ENCODE measurements at places on chromosomes 5 and 9. TPM values are rescaled to one million over a fixed set of nuclear protein-coding genes. Genes with fewer than 3 reads are reported as not detected.

KLF4 gene
- total RNA-seq, result 35.4 TPM

PPP3R2 gene
- total RNA-seq, result not detected

PCDHGA2 gene
- total RNA-seq, result 4.9 TPM

SEMA6A gene
- total RNA-seq, result 25.0 TPM

CYLC2 gene
- total RNA-seq, result not detected

NMUR2 gene
- not detected for total RNA-seq

TEK gene
- 5.8 TPM for total RNA-seq

PCDHGB2 gene
- 4.3 TPM for total RNA-seq

GABRG2 gene
- total RNA-seq, result 1.4 TPM

C9 gene
- not detected for total RNA-seq

DNA sequence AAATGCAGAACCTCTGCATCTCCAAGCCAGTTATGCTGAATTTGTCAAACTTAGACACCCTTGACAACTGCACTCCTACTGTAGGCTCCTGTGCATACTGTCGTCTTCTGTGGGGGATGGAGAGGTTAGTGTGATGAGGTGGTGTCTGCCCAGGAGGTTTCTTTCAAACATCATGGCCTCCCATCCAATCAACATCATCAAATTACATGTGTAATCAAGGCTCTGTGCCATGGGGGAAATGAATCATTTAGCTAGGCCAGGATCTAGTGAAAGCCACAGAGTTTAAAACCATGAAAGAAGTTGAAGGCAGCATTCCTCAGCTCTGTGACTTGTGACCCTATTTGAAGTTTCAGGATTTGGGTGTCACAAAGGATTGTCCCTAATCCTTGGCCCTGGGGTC lies 240.6 kb downstream of the MARCHF11 start:
- DNase-seq, result no peak

DNA sequence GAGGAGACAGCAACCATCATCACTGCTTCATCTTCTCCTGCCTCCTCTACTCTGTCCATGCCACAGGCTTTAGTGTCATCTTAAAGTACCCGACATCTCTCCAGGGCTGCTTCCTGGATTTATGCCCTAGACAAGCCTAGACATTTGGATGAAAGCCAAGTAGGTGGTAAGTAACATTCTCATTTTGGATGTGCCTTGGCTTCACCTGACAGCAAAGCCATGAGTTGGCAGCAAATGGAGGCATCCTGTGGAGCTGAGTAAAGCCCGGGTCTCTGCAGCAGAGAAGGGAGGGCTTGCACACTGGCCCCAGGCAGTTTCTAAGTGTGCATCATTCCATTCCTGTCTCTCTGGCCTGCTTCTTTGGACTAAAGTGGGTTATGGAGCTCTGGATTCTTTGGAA lies 299.1 kb downstream of the DMAC1 start:
- DNase-seq, result no peak

- no peak for DNase-seq
Measured at GRCh38 chr9:126169736-126170135, 156.9 kb upstream of the MVB12B start.

- DNase-seq, result no peak
Measured at GRCh38 chr5:177509381-177509951, at the start of gene DOK3. TSS of gene DOK3 (minus strand) at chr5:177509826. CDS start at chr5:177509540, 286 bp downstream.

- DNase-seq, result no peak
Measured at GRCh38 chr5:10351919-10352318, 1.6 kb upstream of the MARCHF6 start.

DNA sequence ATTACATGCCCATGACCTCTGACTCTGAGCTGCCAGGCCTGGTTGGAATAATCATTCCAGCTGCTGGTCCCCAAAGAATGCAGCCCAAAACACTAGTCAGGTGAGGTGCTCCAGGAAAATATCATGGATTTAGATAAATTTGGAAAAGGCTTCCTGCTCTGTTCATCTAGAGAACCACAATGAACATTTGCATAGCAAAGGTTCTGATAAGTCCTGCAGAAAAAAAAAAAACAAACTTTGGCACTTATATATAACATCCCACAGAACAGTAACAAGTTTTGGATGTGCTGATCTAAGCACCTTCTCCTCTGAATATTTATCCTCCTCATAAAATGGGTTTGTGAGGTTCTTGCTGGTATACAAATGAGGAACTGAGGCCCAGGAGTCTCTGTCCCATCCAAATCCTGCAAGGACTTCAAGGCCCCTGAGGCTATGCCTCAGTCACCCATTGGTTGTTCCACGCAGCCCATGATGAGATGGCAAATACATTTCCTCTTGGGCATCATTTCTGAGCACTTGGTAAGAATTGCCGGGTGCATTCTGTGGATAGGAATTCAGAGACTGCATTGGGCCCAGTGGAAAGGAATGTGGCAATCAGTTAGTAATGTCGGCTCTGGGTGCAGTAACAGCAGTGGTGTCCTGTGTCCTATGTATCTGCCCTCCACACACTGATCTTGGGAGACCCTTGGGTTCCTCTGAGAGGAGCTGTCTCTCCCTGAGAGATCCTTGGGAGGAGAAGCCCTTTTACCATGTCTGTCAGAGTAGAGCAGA lies 73.4 kb upstream of the ASS1 start:
- DNase-seq, result no peak

DNA sequence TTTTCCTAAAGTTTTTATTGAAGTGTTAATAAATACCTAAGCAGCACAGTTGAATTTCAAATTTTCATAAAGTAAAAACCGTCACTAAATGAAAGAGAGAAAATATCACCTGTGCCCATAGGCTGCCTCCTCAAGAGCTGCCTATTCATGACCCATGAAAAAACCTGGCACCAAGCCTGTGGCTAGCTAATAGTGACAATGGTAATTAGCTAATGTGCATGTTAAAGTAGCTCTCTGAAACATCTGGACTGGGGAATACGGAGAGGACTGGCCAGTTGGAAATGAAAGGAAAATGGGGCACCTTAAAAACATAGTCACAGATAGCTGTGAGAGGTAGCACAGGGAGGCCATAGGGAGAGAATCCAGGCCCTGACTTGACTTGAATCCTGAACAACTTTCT lies 5.4 kb upstream of the GNE start:
- DNase-seq, result no peak

- no peak for DNase-seq
Measured at GRCh38 chr9:130556396-130557076, 22.8 kb upstream of the FUBP3 start.

DNA sequence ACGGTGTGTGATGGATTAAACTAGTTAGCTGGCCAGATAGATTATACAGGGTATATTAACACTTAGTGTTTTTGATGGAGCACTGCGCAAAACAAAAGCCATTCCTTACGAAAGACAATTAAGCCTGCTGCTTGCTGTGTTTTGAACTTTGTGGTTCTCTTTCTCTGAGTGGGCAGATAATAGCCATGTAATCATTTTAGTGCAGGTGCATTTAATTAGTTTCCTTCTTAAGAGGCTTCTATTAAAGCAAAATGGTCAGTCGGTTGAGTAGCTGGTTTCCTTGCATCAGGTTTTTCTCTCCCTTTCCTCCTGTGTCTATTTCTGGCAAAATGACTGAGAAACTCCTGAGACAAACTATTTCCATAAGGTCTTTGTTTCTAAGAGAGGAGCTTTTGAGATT lies 512.5 kb downstream of the DMAC1 start:
- DNase-seq, result no peak

DNA sequence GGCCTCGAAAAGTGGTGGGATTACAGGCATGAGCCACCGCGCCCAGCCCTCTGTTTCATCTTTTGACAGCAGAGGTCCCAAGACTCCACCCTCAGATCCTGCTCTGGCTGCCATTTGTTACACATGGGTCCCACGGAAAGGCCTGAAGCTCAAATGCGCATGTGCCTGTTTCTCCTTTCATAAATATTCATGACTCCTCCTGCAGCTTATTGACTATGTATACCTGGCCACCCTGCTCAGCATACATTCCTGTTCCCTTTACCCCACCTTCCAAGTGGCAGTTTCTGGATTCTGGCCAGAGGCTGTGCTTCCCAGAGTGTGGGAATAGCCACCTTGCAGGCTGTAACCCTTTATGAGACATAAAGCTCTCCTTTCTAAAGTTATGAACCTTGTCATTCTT lies 46.5 kb downstream of the AUH start:
- no peak for DNase-seq

DNA sequence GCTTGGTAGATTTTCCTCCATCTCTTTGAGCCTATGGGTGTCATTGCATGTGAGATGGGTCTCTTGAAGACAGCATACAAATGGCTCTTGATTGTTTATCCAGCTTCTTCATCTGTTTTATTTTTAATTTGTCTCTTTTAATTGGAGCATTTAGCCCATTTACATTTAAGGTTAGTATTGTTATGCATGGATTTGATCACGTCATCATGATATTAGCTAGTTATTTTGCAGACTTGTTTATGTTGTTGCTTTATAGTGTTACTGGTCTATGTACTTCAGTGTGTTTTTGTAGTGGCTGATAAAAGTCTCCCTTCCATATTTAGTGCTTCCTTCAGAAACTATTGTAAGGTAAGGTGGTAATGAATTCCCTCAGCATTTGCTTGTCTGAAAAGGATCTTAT lies 78.6 kb upstream of the RGMB start:
- no peak for DNase-seq

GRCh38 chr5:126656401-126657007 lies 55.8 kb downstream of the PHAX start:
- no peak for DNase-seq

- DNase-seq, result no peak
Measured at GRCh38 chr9:107862881-107863280, 373.3 kb upstream of the KLF4 start.

GRCh38 chr5:134533115-134533815 lies 7.8 kb downstream of the JADE2 start:
- peak; percentile 87 for DNase-seq

DNA sequence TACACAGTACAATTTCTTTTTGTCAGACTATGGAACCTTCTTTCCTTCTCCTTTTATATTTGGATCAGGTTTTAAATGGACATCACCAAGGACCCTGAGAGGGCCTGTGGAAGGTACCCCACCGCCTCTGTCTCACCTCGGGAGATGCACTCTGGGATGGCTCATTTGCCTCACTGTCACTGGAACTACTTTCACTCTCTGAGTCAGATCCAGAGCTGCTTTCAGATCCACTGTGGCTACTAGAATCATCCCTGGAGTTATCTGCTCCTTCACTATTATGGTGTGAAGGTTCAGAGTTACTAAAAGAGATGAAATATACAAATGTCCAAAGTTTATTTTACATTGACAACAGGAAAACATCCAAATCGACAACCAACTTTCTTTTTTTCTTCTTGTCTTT lies 24.6 kb downstream of the LEAP2 start:
- DNase-seq, result no peak

GRCh38 chr9:128438343-128439109 lies 17.3 kb upstream of the ODF2 start:
- DNase-seq, result peak; percentile 93

DNA sequence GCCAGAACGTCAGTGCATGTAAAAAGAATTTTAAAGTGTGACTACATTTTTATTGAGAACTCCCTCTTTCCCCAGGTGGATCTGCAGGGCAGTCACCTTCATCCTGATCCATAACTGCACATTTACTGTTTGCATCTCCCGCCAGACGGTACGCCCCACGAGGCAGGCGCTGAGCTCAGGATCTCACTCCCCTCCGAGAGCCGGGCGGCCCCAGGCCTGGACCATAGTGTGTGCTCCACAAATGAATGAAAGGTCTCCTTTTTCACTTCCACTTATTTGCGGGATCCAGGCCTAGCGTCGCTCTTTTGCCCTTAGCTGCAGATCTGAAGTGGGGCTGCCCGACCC lies 378 bp downstream of the DROSHA start:
- peak; percentile 67 for DNase-seq

DNA sequence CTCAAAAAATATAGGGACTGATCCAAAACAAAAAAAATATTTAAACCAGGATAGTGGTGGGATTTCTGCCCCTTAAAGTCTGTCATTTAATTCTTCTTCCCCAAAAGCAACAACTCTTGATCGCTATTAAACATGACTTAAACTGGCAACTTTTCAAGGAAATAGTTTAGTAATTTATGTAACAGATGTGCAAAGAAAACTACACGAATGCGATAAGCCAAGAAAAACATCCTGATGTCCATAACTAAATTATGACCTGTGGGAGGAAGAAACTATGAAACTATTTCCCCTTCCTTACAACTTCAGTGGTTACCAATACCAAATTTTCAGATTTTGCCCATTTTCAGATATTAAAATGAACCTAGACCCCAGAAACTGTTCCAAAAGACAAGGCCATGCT lies 31.5 kb downstream of the CLINT1 start:
- no peak for DNase-seq

- no peak for DNase-seq
Measured at GRCh38 chr9:107721705-107722245, 232.2 kb upstream of the KLF4 start.
